ENCODE measurements at places on chromosomes 11 and 22.
A peak's percentile ranks its signal among the peaks of the same experiment; 100 is the strongest.

DNA sequence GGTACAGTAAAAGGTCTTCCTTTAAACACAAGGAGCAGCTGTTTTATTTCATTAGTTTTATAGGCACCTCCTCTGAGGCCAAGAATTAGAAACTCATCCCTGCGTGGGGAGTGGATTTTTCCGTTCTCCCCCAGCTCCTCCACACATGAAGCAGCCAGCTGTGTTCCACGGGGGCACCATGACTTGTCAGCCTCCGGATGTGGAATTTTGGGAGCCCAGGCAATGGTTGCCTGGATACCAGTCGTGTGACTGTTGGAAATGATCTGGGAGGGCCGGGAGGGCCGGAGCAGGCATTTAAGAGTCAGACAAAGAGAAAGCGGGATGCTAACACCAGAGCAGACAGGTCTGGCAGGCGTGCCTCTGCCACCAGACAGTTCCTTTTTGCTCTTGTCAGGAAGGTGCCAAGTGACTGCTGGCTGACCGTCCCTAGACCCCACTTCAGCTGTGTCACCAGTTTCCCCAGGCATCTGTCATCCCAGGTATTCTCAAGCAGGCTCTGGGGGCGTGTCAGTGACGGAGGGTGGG is 15.9 kb upstream of the CDC42EP2 start:
- DNase-seq, result no peak

DNA sequence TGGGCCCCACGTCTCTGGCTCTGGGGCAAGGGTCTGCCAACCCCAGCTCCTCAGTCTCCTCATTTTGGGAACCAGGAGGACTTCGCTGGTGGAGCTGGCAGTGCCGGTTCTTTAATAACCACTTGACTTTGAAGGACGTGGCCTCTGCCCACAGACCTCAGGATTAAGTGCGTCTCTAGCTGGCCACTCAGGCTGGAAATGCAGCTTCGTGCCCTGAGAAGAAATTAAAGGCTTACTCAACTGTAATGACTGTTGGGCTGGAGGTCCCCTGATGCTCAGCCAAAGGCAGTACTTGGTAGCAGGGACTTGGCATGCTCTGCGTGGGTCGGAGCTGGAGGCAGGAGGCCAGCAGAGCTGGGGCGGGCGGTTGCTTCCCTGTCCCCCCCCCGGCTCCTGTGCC is 16.7 kb upstream of the PARVG start:
- no peak for DNase-seq

DNA sequence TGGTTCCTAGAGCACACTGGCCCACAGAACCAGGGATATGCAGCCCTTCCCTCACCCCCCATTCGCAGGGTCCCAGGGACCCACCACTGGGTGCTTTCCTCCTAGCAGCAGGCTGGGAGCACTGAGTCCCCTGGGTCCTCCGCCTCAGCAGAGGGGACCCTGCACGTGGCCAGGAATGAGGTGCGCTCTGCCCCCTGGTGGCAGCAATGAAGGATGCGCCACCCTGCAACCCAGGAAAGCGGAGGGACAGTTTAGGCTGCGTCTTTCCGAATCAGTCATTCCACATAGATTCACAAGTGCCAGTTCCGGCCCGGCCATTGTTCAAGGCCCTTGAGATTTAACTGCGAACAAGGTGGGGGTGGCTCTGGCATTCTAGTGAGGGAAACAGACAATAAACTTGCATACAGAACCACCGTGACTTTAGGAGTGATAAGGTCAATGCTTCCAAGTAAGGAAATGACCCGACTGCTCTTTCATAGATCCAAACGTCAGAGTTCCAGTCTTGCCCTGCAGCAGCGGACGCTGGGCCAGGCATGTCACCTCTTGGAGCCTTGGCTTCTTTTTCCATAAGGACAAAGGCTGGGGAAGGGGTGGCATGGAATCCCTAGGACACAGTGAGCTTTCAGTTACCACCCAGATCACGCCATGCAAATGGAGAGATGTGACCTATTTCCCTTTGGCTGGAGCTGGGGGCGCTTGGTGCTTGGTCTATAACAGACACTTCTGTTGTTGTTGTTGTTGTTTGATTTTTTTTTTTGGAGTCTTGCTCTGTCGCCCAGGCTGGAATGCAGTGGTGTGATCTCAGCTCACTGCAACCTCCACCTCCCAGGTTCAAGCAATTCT is 7.7 kb downstream of the RIN1 start:
- DNase-seq, result peak; percentile 43

- DNase-seq, result no peak
Observed at GRCh38 chr11:67999201-67999629, 4.7 kb downstream of the UNC93B1 start.

DNA sequence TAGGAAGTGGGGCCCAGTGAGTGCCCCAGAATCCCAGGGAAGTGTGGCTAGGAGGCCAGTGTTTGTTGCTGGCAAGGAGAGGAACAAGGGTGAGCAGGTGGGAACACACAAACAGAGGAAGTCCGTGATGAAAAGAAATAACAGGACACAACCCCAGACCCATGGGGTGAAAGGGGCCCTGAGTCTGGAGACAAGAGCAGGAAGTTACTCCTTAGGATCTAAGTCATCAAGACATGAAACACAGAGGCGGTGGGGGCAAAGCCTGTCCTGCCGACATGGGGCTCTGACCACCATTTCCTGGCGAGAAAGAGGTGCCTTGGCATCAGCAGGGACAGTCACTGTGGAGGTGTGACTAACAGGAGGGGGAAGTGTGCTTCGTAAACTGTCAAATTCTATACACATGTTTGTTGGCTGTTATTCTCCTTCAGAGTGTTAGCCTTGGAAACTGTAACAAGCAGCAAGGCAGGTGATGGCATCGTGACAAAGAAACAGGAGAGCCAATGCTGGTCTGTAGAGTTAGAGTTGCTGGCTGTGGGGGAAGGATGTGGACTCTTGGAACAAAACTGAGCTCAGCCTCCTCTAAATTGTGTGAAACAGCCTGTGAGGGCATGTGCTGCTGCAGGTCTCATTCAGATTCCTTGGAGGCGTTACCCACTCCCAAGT is 21.7 kb downstream of the CHST1 start:
- DNase-seq, result no peak

GRCh38 chr22:45785458-45785857 is 113.8 kb downstream of the ATXN10 start:
- DNase-seq, result peak; percentile 22

GRCh38 chr11:64722141-64723065 is 594 bp downstream of the NRXN2 start:
- DNase-seq, result no peak

DNA sequence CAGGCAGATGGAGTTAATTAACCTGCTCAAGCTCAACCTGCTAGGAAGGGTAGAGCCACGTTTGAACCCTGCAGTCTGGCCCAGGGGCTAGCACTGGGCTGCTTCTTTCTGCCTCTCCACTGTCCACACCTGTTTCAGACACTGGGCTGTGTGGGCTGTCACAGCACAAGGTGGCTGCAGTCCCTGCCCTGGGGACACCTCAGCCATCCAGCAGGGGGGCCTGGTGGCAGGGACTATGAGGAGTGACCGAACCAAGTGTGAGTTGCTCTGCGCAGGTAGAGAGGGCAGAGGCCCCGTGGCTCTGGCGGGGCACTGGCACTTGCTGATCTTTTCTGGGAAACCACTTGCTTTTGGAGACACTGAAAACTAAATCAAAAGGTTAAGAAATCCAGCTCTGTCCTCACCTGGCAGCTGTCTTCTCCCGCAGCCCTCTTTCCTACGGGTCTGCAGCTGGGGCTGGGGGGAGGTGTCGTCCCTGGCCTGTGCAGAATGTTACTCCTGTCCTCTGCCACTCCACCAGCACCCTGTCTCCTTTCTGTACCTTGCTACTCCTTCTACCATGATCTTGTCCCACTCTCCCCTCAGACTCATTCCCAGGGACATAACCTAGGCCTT is 5.8 kb downstream of the BAD start:
- no peak for DNase-seq

DNA sequence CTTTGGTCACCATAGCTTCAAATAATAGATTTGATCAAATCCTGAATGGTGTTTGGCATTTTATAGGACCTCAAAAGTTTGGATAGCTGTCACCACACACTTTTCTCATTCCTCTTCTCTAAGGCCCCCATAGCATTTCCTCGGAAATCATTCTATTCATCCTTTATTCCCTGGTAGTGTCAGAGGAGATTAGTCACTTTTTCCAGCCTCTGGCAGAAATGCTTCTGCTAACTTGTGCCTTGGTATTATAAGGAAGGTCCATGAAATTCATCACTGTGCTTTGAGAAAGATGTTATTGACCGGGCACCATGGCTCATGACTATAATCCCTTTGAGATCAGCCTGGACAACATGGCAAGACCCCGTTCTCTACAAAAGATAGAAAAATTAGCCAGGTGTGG is 19.7 kb upstream of the NUP160 start:
- no peak for DNase-seq

DNA sequence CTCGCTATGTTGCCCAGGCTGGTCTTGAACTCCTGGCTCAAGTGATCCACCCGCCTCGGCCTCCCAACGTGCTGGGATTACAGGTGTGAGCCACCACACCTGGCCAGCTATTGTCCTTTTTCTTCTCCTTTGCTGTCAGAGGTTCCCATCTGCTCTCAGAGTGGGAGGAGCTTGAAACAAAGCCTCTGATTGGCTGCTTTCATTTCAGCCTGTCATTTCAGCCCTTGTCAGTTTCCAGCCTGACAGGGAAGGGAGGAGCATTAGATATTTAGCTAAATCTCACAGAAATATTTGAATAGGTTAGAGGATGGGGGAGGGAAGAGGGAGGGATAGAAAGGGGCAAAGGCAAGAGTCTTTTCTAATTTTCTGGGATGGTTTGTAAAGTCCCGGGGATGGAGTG is 8.7 kb downstream of the SLC22A6 start:
- DNase-seq, result no peak

- no peak for DNase-seq
Observed at GRCh38 chr11:62370743-62371440, 33.6 kb downstream of the ASRGL1 start.

DNA sequence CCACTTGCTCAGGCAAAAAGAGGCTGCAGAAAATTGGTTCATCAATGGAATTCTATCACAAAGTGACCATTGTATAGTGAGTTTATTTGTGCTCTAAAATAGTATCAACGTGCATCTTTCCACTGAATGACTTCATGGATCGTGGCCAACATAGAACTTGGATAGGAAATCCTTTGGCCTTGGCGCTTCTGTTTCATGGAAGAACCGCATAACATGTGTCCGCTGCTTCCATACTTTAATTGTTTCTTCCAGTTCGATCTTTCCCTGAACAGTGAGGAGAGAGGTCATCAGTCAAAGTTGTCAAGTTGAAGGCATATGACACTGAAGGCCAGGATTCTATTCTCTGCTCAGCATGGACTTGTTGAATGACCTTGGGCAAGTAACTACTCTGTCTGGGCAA is 4.5 kb downstream of the NDUFA6 start:
- DNase-seq, result no peak

DNA sequence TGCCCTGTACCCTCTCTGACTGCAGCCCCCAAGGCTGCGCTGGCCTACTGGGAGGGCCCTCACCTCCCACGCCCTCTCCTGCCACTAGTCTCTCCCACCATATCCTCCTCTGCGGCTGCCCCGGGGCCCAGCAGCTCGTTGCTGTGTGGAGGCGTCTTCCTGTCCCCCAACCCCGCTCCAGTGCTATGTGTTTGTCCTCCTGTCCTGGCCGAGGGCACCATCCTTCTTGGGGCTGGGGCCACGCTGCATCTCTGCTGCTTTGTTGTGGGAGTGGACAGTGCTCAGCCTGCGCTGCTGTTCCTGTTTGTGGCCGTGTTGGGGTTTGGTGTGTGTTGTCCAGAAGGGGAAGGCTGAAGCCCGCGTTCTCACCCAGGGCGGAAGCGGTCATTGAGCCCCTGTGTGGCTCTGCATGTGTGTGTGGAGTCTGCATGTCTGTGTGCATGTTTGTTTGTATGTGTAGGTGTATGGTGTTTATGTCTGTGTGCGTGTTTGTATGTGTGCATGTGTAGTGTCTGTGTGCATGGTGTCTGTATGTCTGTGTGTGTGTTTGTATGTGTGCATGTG is 15.7 kb downstream of the TPCN2 start:
- DNase-seq, result no peak

- no peak for DNase-seq
Observed at GRCh38 chr22:30004101-30004500, 76.2 kb upstream of the HORMAD2 start.

- DNase-seq, result no peak
Observed at GRCh38 chr11:60858731-60859464, 3.1 kb upstream of the PTGDR2 start.

DNA sequence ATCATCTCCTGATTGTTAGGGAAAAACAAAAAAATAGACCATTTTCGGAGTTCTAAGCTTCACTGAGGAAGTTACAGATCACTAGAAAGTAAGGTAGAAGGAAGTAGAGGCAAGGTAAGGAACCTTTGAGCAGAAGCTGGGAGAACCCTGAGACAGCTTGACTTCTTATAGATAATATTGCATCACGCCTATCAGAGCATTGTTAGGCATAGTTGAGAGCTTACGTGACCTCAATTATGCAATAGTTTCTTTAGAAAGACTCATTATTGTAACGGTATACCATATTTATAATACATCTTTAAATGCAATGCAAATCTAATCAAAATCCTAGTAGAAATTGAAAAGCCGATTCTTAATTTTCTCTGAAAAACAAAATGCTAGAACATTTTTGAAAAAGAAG is 4.9 kb downstream of the TBRG1 start:
- DNase-seq, result no peak

DNA sequence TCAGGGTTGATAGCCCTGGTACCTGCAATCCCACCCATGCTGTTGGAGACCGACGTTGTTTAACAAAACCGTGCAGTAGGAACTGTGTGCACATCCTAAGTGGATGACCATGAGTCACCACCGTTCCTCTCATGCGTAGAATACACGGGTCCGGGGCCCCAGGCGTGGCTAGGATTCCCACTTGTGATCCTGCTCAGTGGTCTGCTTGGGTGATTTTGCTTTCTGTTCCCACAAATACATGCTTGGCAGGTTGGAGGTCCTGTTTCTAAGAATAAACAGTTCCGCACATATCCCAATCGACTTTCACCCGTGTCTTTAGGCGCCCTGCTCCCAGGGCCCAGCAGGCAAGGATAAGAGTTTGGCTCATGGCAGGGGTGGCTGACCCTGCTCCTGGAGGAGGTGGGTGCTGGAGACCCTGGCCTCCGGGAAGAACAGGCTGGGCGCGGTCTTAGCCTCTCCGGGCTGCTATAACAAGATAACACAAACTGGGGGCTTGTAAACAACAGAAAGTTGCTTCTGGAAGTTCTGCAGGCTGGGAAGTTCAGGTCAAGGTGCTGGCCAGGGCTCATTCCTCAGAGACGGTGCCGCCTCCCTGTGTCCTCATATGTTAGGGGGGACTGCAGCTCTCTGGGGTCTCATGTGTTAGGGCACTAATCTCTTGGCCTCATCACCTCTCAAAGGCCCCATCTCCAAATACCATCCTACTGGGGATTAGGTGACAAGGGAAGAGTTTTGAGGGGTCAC is 1028.3 kb downstream of the BRD1 start:
- DNase-seq, result no peak

Data from RCC 7860 (cell line).